ENCODE measurements at places on chromosomes 7 and 10.

GRCh38 chr7:155002411-155003091, 373 bp downstream of the PAXIP1 start:
- peak; percentile 80 for DNase-seq

DNA sequence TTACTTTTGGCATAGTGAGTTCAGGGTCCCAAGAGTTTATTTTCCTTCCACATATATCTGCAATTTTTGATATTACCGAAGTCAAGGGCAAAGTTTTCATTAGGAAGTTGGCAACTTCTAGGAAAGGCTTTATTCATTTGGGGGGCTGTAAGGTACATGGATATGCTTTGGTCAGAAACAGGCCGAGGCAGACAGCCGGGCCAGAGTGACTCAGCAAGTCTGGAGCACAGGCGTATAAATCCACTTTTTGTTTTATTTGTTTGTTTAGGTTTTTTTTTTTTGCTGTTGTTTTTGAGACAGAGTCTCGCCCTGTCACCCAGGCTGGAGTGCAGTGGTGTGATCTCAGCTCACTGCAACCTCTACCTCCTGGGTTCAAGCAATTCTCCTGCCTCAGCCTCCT, 3.7 kb downstream of the ZNF680 start:
- no peak for DNase-seq

DNA sequence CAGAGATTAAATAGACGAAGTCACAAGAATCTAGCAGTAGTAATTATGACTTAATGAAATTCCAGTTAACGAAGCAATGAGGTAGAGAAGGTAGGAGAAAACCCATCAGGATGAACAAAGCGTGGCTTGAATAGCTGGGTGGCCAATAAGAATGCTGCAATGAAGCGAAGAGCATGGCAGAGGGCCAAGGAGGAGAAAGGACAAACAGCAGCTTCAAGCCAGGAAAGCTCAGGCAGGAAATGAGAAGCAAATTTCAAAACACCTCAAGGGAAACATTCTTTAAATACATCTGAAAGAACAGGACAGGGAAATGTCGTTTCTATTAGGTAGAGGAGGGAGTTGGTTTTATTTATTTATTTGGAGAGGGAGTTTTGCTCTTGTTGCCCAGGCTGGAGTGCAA, 122.5 kb downstream of the KIAA1217 start:
- DNase-seq, result peak; percentile 53

DNA sequence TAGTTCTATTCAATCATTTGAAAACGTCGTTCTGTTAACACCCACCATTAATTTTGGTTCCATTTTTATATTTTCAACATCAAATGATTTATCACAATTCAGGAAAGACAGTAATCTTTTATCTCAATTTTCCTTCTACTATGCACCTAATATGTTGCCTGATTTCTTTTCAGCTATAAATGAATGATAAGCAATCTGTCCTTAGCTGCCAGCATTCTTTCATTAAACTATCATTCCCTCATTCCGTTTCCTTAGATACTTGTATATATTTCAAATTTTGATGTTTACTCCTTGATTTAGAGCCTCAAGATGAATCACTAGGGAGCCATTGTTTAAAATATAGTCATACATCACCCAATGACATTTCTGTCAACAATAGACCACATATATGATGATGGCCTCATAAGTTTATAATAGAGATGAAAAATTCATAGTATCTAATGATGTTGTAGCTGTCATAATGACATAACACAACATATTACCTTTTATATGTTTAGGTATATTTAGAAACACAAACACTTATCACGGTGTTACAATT, 661.7 kb downstream of the IPMK start:
- no peak for DNase-seq

- no peak for DNase-seq
Observed at GRCh38 chr10:55158633-55159032, 357.6 kb upstream of the PCDH15 start.

- DNase-seq, result no peak
Observed at GRCh38 chr10:72260976-72261783, 12.5 kb upstream of the DDIT4 start.
